ENCODE measurements at places on chromosomes 7 and 10.

DNA sequence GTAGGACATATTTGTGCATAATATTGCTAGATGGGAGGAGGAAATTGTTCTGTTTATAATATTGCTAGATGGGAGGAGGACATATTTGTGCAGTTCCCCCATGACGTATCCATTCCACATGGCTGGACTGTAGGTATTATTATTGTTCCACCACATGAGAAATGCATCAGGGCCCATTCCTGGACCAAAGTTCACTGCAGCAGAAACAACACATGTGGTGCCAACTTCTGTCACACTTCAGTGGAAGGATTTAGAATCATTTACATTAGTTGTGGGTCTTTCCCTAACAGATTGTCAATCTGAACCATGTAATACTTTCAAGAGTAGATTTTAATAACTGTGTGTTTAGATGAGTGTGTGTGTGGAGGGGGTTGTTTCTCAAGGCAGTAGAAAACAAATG lies 32.7 kb upstream of the MACC1 start:
- no peak for DNase-seq

GRCh38 chr10:89395141-89395540 lies 2.7 kb downstream of the IFIT1 start:
- no peak for DNase-seq

- peak; percentile 2 for DNase-seq
Measured at GRCh38 chr7:82677493-82677892, 233.9 kb upstream of the CACNA2D1 start.

DNA sequence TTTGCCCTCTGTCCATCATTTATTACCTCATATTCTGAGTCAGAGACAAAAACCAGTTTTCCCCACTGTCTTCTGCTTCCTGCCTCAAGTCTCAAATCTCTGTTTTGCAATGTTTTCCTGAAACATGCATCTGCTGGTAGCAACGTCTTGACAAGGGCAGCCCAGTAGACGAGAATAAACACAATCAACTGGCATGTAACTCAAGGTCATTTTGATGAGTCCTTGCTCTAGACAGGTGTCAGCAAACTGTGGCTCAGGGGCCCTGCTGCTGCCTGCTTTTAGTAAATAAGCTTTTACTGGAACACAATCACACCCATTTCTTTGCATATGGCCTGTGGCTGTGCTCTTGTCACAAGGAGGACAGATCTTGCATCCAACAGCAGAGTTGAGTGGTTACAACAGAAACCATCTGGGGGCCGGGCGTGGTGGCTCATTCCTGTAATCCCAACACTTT lies 59.8 kb downstream of the ITIH5 start:
- no peak for DNase-seq
